ENCODE measurements at places on chromosomes 5 and 9.

DNA sequence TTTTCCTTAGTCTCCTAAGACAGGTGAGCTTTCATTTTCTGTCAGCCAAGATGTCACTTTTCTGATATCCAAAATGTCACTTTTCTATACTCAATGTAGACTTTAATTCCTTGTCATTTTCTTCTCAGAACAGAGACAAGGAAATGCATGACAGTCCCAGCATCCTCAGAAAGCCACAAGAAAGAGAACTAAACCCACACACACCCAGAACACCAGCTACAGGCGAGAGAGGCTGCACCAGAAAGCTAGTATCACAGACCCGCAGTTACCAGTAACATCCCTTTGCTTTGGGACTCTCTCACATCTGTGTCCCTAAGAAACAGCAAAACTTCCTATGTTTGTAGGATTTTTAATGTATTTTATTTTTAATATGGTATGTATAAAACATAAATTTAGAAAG, 17.1 kb downstream of the TRMO start:
- DNase-seq: no peak

- no peak for DNase-seq
Observed at GRCh38 chr5:849651-850301, 1.0 kb downstream of the ZDHHC11 start.

DNA sequence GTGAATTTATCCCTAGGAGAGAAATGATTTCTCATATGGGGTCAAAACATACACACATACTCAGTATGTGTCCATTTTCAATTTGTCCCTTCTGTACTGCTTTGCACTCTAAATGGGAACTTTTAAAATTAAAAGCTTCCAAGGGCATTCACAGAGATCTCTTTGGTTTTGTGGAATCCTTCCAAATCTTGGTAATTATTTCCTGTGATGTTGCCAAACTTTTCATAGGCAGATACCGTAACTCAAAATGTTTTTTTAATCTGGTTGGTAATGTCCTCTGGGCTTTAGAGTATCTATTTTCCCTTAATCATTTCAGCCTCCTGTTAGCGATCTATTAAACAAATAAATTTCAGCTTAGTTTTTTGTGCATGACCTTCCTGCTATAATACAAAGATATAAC, 282.4 kb downstream of the ARHGEF28 start:
- no peak for DNase-seq

GRCh38 chr5:116492776-116493175, 81.8 kb downstream of the SEMA6A start:
- no peak for DNase-seq

DNA sequence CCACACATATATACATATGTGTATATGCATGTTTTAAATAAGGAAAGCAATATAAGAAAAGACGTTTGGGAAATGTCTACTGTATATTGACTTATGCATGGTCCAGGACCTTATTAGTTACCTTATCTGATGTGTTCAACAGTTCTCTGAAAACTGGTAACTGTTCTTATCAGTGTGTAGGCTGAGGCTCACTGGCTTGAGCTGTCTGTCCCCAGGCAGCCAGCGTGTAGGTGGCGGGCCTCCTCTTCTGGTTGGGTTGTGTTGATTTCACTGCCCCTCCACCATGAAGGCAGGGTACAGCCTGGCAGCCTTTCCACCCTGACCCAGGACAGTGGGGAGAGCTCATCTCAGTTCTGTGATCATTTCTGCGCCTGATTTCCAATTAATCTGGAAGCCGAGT, 38.7 kb upstream of the SEMA4D start:
- no peak for DNase-seq

DNA sequence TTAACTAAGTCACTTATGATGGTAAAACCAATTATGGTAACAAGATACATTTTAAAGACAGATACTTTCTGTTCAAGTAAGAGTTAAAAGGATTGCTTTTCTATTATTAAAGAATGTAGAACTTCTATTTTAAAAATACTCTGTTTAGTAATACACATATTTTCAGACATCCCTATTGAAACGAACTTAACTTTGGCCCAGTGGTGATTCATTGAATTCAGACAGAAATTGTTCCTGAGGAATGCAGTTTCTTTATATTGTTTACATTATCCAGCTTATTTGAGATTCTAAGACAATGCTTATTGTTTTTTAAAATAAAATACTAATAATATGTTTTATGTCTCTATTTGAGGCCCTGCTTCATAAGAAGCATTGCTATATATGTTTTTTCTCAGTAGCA, 816.4 kb downstream of the SEMA5A start:
- no peak for DNase-seq

DNA sequence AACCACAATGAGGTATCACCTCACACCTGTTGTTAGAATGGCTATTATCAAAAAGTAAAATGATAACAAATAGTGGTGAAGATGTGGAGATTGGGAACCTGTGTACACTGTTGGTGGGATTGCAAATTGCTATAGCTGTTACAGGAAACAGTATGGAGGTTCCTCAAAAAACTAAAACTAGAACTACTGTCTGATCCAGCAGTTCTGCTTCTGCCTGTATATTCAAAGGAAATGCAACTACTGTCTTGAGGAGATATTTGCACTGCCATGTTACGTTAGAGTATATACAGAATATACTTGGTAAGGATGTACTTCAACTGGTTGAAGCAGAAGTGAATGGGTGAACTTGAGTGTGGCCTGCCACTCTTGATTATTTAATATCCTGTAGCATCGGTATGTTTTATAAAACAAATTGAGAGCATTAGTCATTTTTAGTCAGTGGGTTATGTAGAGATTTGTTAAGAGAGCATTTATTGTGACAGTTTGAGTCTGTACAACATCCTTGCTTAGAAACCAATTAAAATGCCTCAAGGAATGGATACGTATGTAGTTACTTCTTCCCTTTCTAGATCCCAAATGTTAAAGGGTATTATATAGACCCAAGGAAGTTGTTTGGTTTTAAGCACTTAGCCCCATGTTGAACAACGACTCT, 37.5 kb downstream of the ZCCHC7 start:
- DNase-seq: no peak

DNA sequence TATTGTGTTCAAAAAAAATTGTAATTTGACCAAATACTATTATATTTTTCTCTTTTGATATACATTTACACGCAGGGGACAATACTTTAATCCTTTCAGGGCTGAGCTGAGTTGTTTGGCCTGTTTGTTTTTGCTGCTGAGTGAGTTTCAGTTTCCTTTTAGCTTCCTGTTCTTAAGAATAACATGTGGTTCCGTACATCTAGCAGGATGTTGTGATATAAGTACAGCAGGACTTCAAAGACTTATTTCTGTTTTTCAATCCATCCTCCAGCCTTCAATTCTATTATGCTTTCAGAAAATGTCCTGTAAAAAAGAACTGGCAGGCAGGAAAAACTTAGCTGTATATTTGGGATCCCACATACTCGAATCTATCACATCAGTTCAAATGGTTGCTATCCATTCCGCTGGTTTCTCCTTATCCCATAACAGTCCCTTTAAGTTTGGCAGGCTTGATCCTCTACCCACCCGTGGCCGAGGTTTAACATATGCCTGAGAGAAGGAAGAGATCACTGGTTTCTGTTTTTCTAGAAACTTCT, 1037.3 kb upstream of the ACO1 start:
- peak; percentile 75 for DNase-seq

- no peak for DNase-seq
Observed at GRCh38 chr9:98864281-98865174, 57.1 kb downstream of the GALNT12 start.

GRCh38 chr5:139389701-139390638, at the start of gene MZB1:
TSS of gene MZB1 (minus strand) at chr5:139389913. CDS start at chr5:139389856, 57 bp downstream.
- peak; percentile 91 for DNase-seq
